Stimulated activated CD4-positive, alpha-beta T cell treated with anti-CD3 and anti-CD28 coated beads, Interleukin-15, amount 100 ng/mL, for 1 hour (primary cell): ENCODE measurements at places on chromosomes 4 and X.

GRCh38 chrX:120549483-120550452 is 11.0 kb downstream of the CUL4B start:
- DNase-seq: no peak

DNA sequence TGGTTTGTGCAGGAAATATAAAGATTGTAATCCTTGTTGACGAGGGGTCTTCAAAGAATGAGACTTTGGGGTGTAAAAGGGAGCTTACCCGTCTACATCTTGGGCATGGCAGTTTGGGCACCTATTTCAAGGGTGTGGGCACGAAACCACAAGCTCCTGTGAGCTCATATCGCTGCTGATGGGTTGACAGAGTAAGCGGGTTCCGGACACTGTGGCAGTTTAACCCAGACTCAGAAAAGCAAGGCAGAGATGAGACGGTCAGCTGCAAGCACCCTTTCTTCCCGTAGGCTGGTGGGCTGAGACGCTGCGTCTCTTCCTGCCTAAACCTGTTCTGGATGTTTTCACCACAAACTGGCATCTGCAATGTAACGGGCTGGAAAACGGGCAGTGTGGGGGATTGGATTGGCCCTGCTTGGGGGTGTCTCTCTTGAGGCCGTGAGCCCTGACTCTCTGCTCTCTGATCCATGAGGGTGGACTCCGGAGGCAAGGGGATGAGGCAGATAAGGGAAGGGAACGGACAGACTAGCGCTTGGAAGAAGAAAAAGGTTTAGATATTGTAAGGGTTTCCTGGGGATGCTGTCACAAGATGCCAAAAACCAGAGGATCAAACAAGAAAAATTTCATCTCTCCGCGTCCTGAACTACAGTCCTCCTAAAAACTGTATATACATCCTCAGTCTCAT is 237.5 kb downstream of the SHOX start:
- no peak for DNase-seq

DNA sequence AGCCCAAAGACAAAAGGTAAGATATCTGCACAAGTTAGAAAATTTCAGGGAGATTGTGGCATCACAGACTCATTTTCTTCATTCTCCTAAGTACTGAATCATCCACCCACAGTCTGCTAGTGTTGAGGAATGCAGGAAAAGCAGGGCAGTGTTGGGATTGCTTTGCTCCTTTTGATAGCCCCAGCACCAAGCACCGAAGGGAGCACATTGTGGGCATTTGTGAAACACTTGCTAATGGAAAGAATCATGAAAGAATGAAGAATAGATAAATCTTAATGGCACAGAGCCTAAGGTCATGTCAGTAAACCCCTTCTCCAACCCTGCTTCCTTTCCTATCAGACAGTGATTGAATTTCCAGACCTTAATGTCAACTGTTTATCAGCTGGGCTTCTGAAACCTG is 103.1 kb upstream of the GPRIN3 start:
- DNase-seq: no peak

DNA sequence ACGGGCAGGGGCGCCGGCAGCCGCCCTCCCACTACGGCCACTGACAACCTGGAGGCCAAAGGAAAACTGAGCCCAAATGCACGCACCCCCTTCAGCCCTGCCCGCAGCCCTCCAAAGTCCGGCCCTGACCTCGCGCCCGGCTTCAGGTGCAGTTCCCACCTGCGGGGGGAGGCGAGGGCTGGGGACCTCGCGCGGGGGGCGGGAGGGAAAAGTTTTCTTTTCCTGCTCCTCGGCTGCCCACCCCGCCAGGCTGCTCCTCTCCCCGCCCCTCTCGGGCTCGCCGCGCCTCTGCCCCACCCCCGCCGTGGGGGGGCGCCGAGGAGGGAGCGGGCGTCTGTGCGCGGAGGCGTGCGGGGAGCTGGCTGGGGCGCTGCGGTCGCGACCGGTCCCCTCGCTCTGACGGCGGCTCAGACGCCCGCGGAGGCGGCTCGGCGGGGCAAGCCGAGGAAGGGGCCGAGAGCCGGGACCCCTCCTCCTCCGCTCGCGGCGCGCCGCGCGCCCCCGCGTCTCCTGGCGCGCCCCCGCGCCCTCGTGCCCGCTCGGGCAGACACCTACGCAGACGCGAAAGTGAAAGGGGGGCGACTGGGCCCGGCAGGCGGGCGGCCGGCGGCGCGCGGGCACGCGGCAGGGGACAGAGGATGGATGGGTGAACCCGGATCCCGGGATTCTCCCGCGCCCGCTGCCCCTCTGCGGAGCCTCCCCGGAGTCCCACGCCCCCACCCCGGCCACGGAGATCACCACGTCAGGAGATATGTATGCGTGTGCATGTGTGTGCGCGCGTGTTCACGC is 3.1 kb upstream of the NR3C2 start:
- DNase-seq: peak; percentile 61

DNA sequence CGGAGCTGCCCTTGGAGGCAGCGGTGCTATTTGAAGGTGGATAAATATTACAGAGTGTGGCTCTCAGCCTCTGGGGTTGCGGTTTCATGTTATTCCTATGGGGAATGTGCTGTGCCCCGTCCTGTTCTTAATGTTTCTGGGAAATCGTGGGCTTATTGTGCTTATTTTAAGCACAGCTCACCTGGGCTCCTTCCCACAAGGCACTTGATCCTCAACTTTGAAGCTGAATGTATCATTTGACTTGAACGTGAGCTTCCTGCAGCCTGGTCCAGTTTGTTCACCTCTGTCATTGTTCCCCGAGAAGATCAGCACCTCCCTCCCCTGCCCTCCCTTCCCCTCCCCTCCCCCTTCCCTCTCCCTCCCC is 3.9 kb downstream of the SORCS2 start:
- no peak for DNase-seq
